ENCODE measurements at places on chromosomes 1 and 21.

- no peak for DNase-seq
Observed at GRCh38 chr1:117147341-117147831, 25.8 kb upstream of the TRIM45 start.

DNA sequence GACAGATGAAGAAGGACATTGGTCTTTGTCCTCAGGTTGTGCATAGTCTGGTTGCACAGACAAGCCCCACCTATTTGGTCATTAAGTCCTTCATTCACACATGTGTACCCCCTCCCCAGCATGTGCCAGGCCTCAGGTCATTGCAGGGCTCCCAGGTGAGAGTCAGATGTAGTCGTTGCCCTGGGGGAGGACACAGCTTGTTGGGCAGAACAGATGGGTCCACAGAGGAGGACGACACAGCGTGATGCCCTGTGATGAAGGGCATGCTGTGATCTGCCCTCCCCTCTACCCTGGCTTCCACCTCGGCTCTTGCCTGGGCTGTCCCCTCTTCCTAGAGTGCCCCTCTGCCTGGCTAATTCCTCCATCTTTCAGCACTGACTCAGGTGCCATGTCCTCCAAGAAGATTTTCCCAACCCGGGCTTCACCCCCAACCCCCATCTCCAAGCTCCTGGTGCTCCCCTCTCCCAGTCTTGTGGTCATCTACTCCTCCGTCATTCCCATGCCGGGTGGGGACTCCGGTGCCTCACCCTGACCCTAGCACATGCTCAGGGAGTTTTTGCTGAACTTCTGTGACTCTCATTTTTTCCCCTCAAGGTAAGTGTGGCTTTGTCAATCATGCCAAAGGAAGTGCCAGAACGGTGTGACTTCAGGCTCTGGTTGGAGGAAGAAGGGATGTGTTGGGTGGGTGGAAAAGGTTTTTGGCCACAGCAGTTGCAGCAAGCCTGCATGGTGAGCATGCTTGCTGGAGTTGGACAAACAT, 220.5 kb downstream of the FOXD2 start:
- no peak for DNase-seq

DNA sequence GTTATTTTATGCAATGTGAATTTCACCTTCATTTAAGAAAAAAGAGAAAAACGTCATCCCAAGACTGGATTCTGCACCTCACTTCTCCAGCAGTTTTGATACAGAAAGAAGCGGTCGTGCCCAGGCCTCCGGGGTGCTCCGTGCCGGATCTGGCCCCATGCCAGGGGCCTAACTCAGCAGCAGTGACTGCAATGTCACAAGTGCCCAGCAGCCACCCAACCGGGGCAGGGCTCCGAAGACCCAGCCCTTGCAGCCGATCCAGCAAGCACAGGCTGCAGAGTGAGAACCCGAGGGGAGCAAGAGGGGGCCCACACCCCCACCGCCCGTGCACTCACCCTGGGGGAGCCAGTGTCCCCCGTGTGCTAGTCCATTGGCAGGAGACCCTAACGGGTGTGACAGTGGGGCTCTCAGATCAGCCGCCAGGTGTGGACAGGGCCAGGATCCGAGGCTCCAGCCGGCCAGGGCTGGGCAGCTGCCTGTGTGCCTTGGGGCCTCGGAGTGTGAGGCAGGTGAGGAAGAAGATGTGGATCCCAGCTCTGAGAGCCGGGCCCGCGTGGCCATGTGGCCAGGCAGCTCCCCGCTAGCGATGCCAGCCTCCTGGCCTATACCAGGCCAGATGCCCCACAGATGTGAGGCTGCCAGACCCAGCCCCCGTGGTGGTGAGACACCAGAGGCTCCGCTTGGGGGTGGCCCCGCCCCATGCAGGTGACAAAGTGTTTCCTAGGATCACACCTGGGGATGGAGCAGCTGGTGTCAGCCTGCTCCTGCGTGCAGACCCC, 60.6 kb downstream of the MEGF6 start:
- no peak for DNase-seq

GRCh38 chr1:27416387-27417111, 24.1 kb downstream of the GPR3 start:
- DNase-seq = peak; percentile 56

- no peak for DNase-seq
Observed at GRCh38 chr1:94033849-94034248, 87.1 kb downstream of the ABCA4 start.

DNA sequence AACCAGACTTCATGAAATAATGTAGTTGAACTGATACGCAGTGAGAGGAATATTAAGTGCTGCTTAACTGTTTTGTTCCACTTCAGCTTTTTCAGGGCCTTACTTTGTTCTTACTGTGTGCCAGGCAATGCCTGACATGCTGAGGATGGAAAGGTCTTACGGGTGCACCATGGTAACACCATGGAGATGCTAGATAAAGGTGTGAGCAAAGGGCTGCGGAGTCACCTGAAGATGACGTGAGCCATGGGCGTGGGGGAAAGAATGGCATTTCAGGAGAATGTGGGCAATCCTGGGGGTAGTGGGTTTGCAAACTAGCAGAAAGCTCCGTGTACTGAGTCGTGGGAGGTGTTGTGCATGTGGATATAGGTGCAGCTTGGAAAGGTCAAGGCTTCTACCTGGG, 27.3 kb downstream of the MAN1C1 start:
- DNase-seq = no peak

GRCh38 chr1:159170639-159171038, 776 bp upstream of the CADM3 start:
- no peak for DNase-seq

DNA sequence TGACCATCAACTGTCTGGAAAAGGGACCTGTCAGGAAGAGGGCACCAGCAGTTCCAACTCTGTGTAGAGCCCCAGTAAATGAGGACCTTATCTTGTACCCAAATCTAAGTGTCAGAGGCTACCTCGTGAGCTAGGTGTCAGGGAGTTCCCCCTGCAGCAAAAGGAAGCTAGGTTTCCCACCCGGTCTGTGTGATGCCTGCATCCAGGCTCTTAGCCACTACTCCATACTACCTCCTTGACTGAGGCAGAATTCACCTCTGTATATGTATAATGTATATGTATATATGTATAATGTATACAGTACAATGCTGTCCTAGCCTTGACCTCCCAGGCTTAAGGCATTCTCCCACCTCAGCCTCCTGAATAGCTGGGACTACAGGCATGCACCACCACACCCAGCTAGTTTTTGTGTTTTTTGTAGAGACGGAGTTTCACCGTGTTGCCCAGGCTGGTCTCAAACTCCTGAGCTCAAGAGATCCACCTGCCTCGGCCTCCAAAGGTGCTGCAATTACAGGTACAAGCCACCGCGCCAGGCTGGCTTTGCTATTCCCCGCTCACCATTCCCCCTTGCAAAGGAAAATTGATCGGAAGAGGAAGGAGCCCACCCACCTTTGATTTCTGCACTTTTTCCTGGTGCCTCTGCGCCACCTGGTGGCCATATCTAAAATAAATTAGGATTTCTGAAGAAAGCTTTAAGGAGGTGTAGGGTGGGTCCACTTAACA, 15.7 kb upstream of the LUZP1 start:
- peak; percentile 49 for DNase-seq

DNA sequence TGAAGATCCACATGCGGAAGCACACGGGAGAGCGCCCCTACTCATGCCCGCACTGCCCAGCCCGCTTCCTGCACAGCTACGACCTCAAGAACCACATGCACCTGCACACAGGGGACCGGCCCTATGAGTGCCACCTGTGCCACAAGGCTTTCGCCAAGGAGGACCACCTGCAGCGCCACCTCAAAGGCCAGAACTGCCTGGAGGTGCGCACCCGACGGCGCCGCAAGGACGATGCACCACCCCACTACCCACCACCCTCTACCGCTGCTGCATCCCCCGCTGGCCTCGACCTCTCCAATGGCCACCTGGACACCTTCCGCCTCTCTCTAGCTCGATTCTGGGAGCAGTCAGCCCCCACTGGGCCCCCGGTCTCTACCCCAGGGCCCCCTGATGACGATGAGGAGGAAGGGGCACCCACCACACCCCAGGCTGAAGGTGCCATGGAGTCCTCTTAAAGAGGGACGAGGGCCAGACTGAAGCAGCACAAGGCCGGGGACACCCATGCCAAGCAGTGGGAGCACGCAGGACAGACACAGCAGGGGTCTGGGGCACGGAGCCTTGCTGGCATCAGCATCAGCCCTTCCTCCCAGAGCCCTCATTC, 13.7 kb downstream of the ZBTB7B start:
- peak; percentile 74 for DNase-seq

DNA sequence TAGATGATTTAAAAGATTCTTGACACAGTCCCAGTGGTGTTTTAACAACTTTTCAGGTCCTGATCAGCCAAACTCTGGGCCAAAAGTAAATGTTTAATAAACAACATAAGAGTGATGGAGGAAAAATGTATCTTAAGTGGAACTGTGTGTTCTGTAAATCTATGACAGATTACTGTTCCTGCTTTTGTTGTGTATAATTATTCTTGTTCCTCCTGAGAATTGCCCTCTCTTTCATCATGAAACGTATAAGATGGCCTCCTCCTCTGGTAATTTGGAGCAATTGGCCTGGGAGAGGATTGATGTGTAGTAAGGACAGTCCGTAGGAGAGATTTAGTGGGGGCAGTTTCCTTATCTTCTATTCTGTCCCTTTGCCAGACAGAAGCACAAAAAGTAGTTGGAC, 34.5 kb downstream of the GALNT2 start:
- DNase-seq = no peak

DNA sequence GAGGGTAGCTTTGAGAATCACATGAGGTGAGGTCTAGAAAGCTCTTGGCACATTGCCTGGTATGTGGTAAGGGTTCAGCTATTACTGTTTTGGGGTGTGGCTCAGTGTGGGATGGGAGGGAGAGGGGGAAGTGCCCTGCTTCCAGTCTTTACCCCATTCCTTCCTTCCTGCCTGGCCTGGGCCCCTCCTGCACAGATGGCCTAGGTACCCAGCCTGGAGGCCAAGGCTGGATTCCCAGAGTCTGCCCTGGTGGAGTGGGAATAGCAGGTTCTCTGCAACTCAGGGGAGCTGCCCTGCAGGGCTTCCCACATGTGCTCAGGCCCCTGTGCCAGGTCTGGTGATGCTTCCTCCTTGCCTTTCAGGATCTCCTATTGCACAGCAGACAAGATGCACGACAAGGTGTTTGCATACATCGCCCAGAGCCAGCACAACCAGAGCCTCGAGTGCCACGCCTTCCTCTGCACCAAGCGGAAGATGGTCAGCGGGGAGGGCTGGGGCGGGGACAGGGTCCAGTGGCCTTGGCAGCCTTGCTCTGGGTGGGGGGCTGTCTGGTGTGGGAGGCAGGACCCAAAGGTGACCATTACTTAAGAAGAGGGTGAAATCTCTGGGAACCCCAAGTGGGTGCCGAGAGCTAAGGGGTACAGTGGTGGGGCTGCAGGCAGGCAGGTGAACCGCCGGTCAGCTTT, 13.5 kb downstream of the LDLRAP1 start:
- DNase-seq = no peak

DNA sequence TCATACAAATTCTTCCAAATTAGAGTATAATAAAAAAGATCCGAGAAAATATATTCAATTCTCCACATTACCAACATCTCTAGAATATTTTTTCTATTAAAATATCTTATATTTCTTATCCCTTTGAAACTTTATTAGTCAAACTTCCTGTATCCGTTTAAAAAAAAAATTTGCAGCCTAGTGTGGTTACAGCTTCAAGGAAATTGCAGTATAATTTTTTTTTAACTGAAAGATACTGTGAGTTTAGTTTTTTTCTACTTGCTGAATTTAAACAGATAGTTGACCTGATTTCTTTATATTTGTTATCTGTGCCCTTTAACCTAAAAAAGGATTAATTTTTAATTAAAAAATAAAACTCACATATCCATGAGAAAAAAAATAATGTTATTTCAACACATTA, 1.5 kb downstream of the RGS18 start:
- DNase-seq = no peak

DNA sequence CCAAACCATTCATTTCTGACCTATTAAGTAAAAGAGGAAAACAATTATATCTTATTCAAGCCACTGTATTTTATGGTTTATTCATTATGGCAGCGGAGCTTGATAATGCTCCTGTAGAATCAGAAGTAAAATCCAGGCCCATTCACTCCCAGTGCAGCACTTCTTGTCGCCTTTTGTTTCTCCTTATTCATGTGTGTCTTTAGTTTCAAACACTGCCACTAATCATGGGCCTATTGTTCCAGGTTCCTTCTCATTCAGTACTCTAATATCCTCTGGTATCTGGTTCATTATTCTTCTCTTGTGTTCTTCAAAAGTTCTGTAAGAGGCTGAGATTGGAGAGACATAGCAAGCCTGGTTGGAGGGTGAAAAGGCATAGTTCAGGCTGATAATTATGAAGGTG, 218.3 kb downstream of the LRRIQ3 start:
- no peak for DNase-seq

GRCh38 chr1:51314974-51315373, 15.4 kb downstream of the TTC39A start:
- no peak for DNase-seq

DNA sequence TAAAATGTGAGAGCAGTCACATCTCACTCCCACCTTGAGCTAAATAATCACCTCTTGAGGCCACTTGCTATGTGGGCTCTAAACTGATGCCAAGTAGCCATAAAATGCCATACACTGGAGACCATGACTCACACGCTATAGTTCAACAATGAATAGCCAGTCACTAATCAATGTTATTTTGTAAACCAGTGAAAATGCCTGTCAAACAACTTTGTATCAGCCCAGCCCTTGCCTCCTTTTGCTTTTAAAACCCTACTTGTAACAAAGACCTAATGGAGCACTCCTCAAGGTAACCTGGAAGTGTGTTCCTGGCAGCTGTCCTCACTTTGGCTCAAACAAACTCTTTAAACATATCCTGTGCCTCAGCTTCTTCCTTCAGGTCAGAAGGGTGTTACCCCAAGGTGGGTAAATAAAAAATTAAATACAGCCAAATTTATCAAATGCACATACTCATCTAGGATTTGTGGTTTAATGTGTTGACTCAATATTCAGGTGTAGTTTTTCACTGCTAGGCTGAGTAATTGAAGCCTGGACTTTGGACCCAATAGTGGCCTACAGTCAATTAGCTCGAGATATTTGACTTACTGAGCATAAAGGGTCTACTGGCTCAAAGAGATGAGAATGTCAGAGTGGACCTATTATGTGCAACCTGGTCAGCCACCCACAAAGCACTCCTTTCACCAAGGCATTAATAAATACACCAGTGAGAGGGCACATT, 154.3 kb downstream of the COQ8A start:
- no peak for DNase-seq

- DNase-seq = no peak
Observed at GRCh38 chr1:160330119-160330518, 12.9 kb downstream of the COPA start.

- DNase-seq = no peak
Observed at GRCh38 chr1:117015724-117016123, 14.2 kb downstream of the CD101 start.

- DNase-seq = peak; percentile 21
Observed at GRCh38 chr1:97137862-97138514, 416.4 kb downstream of the PTBP2 start.

GRCh38 chr1:183685112-183685713, 32.1 kb upstream of the APOBEC4 start:
- DNase-seq = peak; percentile 19

GRCh38 chr1:112866151-112866550, 89.8 kb downstream of the SLC16A1 start:
- no peak for DNase-seq

- DNase-seq = no peak
Observed at GRCh38 chr1:42418516-42418915, 37.3 kb downstream of the ZMYND12 start.

- no peak for DNase-seq
Observed at GRCh38 chr1:230633469-230633868, 8.8 kb upstream of the COG2 start.

GRCh38 chr1:77652268-77652667, 30.2 kb downstream of the ZZZ3 start:
- no peak for DNase-seq

All from naive B cell (primary cell).